ENCODE measurements at places on chromosomes 5 and 9. TPM values are rescaled to one million over a fixed set of nuclear protein-coding genes. Genes with fewer than 3 reads are reported as not detected.

DNA sequence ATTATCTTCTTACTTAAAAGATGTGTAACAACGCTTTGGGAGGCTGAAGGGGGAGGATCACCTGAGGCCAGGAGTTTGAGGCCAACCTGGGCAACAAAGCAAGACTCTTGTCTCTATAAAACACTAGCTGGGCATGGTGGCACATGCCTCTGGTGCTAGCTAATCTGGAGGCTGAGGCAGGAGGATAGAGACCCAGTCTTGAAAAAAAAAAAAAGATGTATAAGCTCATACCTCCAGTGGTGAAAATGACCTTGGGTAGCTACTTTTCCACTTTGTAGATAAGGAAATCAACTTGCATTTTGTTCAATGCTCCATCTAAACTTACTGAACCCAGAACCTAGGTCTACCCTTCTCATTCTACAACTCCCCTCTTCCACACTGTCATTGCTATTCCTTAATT is 16.6 kb downstream of the ARRDC3 start:
- DNase-seq = no peak

DNA sequence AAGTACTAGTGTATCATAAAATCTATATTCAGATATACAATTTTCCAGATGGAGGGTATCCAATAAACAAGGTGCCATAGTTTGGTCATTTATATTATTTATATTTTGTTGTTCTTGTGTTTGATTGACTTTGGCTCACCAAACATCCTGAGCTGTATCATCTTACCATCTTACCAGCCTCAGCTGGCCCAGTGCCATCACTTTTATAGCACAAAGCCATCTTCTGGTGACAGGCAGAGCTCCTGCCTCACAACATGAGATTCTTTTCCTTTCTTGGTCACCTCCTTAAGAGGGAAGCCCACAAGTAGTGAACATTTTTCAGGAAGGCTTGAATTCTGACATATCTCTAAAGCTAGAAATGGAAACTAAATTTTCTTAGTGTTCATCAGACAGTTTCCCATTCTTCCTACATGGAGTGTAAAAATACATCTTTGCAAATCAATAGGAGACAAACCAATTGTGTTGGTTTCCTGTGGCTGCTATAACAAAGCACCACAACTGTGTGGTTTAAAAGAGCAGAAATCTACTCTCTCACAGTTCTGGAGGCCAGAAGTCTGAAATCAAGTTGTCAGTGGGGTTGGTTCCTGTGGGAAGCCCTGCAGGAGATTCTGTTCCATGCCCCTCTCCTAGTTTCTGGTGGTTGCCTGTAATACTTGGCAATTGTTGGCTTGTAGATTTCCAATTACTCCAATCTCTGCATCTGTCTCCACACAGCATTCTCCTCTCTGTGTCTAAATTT is 341.8 kb downstream of the MAN2A1 start:
- DNase-seq = no peak

- no peak for DNase-seq
These were observed 15.6 kb downstream of the FCN2 start for GRCh38 chr9:134895908-134896833.

Gene SREK1IP1
- 4.8 TPM for total RNA-seq

Gene ROR2
- total RNA-seq = 2.7 TPM

All from upper lobe of left lung (tissue), 6 donors.